ENCODE measurements at places on chromosomes 13 and 19.

GRCh38 chr13:112133499-112134390 is 66.8 kb downstream of the SOX1 start:
- DNase-seq: no peak

GRCh38 chr13:40667622-40667978 is 1.2 kb upstream of the FOXO1 start:
- no peak for DNase-seq

GRCh38 chr19:23784274-23784673 is 25.6 kb upstream of the ZNF681 start:
- no peak for DNase-seq

DNA sequence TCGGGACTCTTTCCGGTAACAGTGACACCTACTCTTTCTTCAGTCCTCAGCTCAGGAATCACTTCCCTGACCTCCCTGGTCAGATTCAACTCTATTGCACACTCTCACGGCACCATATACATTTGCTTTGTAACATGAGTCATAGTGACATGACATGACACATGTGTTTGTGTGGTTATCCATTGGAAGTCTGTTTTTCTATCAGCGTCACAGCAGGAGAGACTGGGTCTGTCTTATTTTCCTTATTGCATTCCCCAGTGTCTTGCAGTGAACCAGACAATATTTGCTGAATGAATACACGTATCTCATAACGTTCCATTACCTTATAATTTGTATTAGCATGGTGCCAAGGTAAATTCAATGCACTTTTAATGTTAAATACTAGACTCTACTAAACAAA is 102.0 kb downstream of the DCLK1 start:
- DNase-seq: no peak

- DNase-seq: no peak
Observed at GRCh38 chr13:20350382-20350763, 118.3 kb upstream of the GJB6 start.

DNA sequence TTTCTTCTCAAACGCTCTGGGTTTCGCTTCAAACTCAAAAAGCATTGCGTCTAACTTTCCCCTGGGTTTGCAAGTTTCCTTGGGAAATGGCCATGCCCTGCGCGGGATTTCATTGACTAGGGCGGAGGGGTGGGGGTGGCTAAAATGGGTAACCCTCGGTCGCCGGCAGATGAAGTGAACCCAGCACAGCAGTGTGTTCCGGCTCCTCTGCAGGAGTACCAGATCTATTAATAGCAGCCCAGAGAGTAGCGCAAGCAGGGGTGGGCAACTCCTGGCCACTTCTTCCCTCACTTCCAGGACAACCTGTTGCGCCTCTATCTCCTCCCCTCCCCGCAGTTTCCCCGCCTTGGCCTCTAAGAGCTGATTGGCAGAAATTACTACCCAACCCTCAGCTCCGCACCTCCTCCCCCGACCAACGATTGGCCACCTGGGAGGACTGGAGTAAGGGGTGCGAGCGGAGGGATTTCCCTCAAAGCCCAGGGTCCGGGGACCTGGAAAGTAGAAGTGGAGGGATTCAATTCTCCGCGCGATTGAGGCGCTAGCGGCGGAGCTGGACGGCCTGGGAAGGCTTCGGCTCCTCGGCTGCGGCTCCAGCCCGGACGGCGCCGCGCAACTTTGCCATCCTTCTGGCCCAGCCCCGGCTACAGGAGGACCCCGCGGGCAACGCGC is at the start of gene FREM2:
Gene FREM2, plus strand, starts transcription at position 501 of the 669 bp plus-strand sequence. CDS start 268 bp downstream, outside the sequence.
- DNase-seq: peak; percentile 86

DNA sequence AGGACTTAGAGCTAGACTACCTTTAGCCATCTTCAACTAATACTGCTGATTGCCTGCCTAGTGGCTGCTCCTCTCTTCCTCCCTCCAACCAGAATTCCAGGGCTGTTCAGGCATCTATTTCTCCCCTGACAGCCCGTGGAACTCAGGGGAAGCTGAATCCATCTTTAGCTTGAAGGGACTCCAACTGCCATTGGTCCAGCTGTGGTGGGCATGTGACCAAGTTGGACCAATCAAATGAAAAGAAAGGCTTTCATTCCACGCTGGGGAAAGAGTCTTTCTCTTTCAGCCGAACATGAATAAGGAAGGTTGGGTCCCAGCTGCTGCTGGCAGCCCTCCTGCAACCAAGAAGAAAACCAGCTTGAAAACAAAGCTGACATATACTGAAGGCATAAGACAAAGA is 168.5 kb upstream of the OBI1 start:
- no peak for DNase-seq

- DNase-seq: no peak
Observed at GRCh38 chr19:46202872-46203860, 26.4 kb upstream of the IGFL1 start.

DNA sequence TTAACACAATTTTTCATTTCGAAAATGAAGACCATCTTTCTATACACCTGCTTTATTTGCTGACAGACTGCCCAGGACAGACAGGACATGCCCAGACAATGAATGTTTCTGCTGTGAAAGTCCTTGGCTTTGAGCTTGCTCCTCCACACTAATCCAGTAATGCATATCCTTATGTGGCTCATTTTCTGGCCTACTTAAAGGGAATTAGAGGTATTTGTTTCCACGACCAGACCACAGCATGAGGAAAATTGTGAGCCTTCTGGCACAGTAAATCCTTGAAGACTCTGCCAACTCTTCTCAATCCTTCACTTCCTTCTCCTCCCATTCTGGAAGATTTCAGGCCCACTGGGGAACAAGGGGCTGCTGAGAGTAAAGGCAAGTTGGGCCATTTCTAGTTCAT is 25.7 kb downstream of the CCDC70 start:
- no peak for DNase-seq

DNA sequence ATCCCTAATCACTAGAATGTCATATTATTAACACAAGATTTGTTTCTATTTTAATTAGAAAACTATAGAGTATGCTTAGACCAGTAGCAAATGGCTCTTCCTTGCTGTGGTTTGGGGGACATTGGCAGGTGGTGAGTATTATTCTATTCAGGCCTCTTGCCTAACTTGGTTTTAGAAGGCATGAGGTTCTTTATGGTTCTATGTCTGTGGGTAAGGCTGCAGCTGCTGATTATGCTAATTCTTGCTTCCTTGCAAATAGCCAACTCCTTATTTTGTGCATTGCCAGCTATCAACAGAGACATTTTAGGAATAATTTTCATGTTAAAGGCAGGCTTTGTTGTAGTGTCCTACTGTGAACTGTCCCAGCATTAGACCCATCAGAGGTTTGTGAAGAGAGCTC is 1344.9 kb downstream of the UQCRFS1 start:
- DNase-seq: no peak

GRCh38 chr13:30576528-30576927 is 41.2 kb upstream of the USPL1 start:
- no peak for DNase-seq

DNA sequence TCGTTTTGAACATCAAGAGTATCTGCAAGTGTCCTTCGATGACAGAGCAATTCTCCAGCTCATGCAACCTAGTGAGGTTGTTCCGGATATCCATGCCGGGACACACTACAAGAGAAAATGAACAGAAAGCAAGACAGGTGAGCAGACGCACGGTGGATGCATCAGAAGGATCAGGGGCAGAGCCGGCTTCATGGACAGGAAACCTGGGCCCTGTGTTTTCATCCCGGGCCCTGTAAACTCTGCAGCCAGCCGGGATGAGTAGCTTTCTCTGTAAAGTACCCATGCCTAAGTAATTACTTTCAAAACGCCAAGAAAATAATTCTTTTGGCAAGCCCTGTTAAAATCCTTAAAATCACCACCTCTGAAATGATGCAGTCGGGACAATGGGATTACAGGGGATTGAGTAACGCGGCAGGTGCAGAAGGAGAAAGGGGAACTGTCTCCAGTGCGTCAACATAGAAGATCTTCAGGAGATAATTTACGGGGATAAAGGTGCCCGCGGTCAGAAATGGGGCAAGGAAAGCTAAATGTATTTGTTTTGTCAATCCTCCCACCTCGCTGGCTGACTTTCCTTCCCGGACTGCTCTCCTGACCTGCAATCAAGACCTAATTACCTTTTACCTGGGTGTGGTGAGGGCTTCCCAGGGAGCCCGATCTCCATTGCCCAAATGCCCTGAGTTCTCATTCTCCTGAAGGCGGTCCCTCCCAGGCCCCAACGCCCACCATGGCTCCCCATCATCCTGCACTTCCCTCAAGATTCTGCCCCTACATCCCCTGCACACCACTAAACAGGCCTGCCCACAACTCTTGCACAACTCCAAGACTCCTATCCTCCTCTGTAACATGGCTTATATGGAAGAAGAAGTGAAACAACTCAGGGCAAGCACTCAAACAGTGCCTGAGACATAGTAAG is 26.2 kb downstream of the INSR start:
- no peak for DNase-seq

GRCh38 chr19:45179072-45179891 is 698 bp downstream of the BLOC1S3 start:
- no peak for DNase-seq

GRCh38 chr13:40648040-40648439 is 18.4 kb downstream of the FOXO1 start:
- DNase-seq: no peak

DNA sequence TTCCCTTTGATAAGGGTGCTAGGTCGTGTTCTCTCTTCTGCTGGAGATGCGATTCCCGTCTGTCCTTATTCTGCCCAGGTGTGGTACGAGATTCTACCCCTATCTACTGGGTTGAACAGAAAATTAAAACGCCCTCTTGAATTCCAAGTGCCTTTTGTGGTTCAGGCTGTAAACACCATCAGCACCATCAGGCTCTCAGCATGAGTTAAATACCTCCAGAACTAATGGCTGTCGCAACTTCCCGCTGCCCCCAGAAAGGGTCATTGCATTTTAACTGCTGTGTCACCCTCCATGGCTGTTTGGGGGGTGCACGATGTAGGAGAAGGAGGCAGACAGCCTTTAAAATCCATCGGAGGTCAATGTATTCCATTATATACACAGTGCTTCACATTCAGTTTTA is 177.4 kb downstream of the OXGR1 start:
- no peak for DNase-seq

GRCh38 chr19:2050349-2050990 is 574 bp downstream of the MKNK2 start:
- no peak for DNase-seq

DNA sequence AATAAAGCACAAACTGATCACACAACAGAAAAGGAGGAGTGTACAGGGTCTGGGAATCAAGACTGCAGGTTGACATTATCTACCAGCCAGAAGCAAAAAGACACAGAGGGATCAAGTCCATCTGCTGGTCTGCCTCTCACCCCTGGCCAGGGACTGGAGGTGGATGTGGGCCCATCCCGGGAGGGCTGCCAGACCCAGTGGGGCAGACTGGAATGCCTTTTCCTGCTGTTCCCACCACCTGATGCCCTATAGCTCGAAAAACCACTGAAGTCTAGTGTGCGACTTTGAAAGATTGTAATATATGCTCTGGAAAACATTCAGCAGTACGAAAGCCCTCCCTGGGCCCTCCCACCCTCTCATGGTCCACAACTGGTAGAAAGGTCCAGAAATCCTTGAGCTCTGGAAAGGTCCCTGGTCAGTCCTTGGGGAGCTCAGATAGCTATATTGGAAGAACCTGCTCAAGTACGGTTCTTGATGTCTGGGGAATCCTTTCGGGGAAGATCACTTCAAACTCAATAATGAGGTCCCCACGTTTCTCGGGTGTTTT is 2.6 kb downstream of the DNAJB1 start:
- DNase-seq: no peak

GRCh38 chr19:38055010-38055409 is 148.0 kb downstream of the SIPA1L3 start:
- no peak for DNase-seq

DNA sequence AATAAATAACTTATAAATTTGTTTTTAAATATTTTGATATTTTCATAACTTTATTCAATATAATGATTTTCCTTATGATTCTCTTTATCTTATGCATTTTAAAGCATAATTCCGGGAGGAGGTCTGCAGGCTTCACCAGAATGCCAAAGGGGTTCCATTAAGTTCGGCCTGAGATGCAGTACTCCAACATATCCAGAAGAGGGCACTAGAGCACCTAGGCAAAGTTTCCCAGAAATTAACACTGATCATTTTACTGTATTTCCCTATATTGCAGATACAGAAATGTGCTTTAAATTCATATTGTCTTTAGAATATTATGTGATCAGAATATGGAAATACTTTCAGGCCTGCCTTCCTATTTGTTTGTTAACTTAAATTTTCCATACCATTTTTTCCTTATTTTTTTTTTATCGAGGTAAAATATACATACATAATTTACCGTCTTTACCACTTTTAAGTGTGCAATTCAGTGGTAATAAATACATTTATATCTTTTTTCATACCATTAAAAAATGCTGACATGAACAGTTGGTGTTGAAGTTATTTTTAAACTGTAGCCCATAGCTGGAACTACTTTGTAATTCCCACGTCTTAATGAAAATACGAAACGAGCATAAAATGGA is 58.9 kb upstream of the TM9SF2 start:
- DNase-seq: peak; percentile 46

DNA sequence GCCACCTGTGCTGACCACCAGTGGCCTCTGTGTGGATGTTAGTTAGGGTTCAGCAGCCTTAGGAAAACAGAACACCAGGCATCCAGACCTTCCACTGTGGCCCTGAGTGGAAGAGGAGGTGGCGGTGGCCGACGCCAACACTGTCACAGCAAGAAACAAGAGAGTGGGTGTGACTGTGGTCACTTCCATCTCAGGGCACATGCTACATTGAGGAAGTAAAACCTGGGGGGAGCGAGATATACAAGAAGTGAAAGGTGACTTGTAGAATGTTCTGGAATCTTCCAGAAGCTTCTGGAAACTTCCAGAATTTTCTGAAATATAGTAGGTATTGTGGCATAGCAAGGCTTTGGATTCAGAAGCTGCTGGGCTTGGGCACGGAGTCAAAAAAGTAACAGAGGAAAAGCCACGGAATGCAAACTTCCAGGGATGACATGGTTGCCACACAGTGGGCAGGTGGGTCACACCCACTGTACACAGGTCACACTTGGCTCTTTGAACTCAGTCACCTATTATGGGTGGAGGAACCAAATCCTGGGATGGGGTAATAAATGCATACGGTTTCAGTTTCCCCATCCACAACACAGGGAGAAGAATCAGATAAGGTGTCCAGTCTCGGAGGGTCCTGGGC is 24.3 kb downstream of the GNG7 start:
- DNase-seq: no peak

DNA sequence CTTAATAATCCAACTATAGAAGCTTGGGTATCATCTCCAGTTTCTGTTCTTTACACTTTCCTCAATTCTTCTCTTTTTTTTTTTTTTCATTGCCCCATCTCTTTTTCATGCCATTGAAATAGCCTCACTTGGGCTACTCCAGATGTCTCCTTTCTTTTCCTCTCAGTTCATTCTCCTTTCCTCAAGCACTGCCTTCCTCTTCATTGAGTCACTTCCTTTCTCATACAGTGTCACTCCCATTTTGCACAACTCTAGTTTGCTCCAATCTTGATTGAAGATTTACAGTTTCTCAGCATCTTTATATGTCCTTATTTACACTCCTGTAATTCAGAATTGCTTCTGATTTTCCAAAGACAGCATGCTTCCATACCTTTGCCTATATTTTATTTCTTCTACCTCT is 61.3 kb downstream of the IPO5 start:
- DNase-seq: no peak

- DNase-seq: no peak
Observed at GRCh38 chr19:10142701-10143375, 23.1 kb upstream of the EIF3G start.
